Ovary (tissue), 10 donors: ENCODE measurements at places on chromosomes 6 and 20. TPM values are rescaled to one million over a fixed set of nuclear protein-coding genes. Genes with fewer than 3 reads are reported as not detected.

- no peaks in the 10 kb centered on the region for H3K27me3 ChIP-seq
- H3K36me3 ChIP-seq, result no peaks in the 10 kb centered on the region
- no peak overlapping the region for H3K4me3 ChIP-seq
- no peak for DNase-seq
- no peaks in the 10 kb centered on the region for H3K4me1 ChIP-seq
- H3K27ac ChIP-seq, result no peak overlapping the region
These were observed 28.3 kb upstream of the TMEM200A start for GRCh38 chr6:130337534-130337933.

DNA sequence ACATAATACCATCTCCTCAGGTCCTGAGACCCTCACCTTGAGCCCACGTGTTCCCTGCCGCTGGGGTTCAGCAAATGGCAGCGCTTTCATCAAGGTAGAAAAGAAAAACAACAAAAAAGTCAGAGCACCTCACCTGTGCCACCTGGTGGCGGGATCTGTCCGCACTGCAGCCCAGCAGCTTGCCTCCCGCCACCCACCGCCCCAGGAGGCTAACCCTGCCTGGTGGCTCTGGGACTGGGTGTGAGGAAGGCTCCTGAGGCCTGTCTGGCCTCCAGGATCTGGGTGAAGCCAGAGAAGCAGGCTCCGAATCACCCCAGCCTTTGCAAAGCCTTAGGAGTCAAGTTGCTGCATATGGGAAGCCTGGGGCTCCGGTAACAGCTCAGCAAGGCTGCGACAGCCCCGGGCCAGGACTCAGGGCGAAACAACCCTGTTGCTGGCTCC, 270.8 kb downstream of the BMP7 start:
- H3K4me3 ChIP-seq, result no peak overlapping the region
- DNase-seq, result no peak
- no peaks in the 10 kb centered on the region for H3K4me1 ChIP-seq
- H3K36me3 ChIP-seq, result no peaks in the 10 kb centered on the region
- H3K27me3 ChIP-seq, result no peaks in the 10 kb centered on the region
- no peak overlapping the region for H3K27ac ChIP-seq

GRCh38 chr6:27400877-27401642, 12.5 kb downstream of the ZNF391 start:
- no peaks in the 10 kb centered on the region for H3K4me1 ChIP-seq
- H3K4me3 ChIP-seq, result no peak overlapping the region
- no peaks in the 10 kb centered on the region for H3K36me3 ChIP-seq

DNA sequence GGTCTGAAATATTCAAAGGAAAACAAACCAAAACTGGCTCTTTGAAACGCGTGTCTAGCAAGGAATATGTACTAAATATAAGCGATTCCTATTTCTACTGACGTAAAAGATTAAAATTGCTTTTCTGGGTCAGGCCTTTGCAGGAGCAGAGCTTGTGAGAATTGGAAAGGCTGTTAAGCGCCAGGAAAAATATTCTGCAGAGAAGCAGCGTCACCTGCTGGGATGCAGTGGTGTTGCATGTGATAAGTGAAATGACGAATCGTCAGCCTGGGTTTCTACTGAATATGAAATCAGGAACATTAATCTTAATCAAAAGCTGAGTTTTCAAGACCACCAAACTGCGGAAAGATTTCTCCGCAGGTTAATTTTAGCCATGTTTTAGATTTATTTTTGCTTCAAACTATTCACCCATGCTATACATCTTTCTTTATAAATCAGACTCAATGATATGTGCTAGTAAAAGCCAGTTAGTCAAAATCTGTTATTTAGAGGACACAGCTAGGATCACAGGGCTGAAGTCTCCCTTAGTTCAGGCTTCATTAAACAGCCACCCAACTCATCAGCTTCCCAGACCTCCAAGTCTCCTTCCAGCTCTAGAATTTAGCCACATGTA, 67.4 kb downstream of the ALDH8A1 start:
- DNase-seq, result peak; percentile 83
- H3K27me3 ChIP-seq, result no peaks in the 10 kb centered on the region
- H3K27ac ChIP-seq, result no peak overlapping the region
- H3K4me3 ChIP-seq, result no peak overlapping the region

DNA sequence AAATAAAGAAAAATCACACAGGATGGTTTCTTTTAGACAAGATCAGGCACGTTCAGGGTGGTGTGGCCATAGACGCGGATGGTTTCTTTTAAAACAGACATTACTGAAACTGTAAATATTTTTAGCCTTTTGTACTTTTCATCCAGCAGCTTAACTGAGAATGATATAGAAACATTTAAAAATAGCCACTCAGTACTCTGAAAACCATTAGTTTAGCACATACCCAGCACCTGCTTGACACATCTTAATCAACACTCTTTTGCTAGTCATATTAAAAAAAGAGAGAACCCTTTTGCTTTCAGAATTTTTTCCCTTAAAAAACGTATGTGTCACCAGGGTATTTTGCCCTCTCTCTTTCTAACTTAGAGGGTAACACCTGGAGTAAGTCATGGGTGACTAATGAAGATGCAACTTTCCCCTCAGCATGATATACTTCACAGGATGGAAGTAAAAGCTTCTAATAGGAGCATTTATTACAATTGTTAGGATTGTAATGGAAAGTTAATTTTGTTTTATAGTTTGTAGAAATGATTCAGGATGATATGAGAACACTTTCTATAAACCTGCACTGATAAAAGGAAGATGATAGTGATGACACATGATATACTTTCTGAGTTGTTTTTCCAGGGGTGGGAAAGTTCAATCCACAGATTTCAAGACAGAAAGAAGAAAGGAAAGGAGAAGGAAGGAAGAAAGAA, 45.2 kb downstream of the BACH2 start:
- peaks cover 3% of the 10 kb centered on the region for H3K4me1 ChIP-seq
- H3K4me3 ChIP-seq, result no peak overlapping the region
- H3K27ac ChIP-seq, result no peak overlapping the region
- DNase-seq, result no peak
- no peaks in the 10 kb centered on the region for H3K36me3 ChIP-seq

DNA sequence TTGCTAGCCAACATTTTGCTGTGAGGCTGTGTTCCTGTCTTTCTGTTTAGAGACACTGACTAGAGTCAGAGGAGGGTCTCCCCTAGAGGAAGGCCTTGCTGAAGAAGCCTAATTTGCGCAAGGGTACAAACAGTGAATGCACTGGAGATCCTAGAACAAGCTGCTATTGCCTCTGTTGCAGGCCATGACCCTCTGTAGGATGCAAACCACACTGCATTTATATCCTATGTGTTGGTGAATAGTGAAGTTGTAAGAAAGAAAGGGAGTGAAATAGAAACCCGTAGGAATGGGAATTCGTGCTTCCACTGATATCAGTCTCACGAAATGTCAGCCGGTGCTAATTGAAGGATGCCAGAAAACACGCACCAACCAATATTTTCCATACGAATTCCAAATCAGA, 88.2 kb downstream of the GJA1 start:
- no peak for DNase-seq
- peaks cover 3% of the 10 kb centered on the region for H3K4me1 ChIP-seq
- H3K36me3 ChIP-seq, result no peaks in the 10 kb centered on the region
- H3K27me3 ChIP-seq, result no peaks in the 10 kb centered on the region
- no peak overlapping the region for H3K4me3 ChIP-seq
- no peak overlapping the region for H3K27ac ChIP-seq

- H3K4me3 ChIP-seq, result no peak overlapping the region
- no peaks in the 10 kb centered on the region for H3K27me3 ChIP-seq
- no peak overlapping the region for H3K27ac ChIP-seq
These were observed 26.4 kb downstream of the ZMYND8 start for GRCh38 chr20:47330071-47330470.

GRCh38 chr6:88220493-88220892, 54.3 kb upstream of the CNR1 start:
- H3K36me3 ChIP-seq, result no peaks in the 10 kb centered on the region
- H3K4me3 ChIP-seq, result no peak overlapping the region
- H3K27me3 ChIP-seq, result no peaks in the 10 kb centered on the region
- no peak for DNase-seq
- no peak overlapping the region for H3K27ac ChIP-seq

GRCh38 chr6:25279748-25280343, 672 bp downstream of the CARMIL1 start:
- DNase-seq, result peak; percentile 54
- H3K4me3 ChIP-seq, result peak overlapping the region; percentile 91
- H3K4me1 ChIP-seq, result peaks cover 6% of the 10 kb centered on the region
- peak overlapping the region; percentile 66 for H3K27ac ChIP-seq
- H3K36me3 ChIP-seq, result no peaks in the 10 kb centered on the region
- H3K27me3 ChIP-seq, result no peaks in the 10 kb centered on the region

DNA sequence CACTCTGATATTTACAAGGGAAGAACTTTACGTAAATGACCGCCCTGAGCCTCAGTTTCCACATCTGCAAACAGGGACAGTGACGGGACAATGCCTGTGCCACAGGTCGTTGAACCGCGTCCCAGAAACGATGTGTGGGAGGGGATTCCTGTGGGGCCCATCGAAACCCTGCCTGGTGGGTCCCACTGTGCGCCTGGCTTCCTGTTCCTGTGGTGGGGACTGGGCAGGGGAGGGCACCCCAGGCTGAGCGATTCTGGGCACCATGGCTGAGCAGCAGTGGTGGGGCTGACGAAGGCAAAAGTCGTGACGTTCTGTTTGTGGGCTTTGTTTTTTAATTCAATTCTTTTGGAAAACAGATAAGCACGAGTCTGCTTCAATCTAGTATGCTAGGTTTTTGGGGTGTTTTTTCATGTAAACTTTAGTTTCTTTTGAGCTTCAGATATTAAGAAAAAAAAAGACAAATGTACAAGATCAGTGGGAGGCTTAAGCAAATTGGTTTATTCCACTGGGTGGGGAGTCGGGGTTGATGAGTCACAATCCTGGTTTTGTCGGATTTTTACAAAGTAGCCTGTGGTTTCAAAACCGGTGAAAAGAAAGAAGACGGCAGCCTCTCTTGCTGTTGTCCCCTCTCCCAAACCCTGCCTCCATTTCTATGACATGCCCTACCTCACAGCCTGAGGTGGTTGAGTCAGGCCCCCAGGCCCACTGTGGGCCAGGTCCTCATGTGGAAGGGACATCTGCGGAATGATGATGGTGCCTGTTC, 40.4 kb downstream of the GNAS-AS1 start:
- H3K4me3 ChIP-seq, result no peak overlapping the region
- H3K27ac ChIP-seq, result no peak overlapping the region
- DNase-seq, result no peak
- H3K27me3 ChIP-seq, result no peaks in the 10 kb centered on the region
- no peaks in the 10 kb centered on the region for H3K36me3 ChIP-seq

- peak; percentile 69 for DNase-seq
- peaks cover 5% of the 10 kb centered on the region for H3K4me1 ChIP-seq
- H3K27ac ChIP-seq, result peak overlapping the region; percentile 98
- no peaks in the 10 kb centered on the region for H3K36me3 ChIP-seq
- no peaks in the 10 kb centered on the region for H3K27me3 ChIP-seq
These were observed 782 bp downstream of the MAP3K5 start for GRCh38 chr6:136791296-136792094.

GRCh38 chr6:22828179-22829062, 259.1 kb downstream of the HDGFL1 start:
- peak; percentile 26 for DNase-seq
- no peaks in the 10 kb centered on the region for H3K27me3 ChIP-seq
- no peaks in the 10 kb centered on the region for H3K36me3 ChIP-seq

DNA sequence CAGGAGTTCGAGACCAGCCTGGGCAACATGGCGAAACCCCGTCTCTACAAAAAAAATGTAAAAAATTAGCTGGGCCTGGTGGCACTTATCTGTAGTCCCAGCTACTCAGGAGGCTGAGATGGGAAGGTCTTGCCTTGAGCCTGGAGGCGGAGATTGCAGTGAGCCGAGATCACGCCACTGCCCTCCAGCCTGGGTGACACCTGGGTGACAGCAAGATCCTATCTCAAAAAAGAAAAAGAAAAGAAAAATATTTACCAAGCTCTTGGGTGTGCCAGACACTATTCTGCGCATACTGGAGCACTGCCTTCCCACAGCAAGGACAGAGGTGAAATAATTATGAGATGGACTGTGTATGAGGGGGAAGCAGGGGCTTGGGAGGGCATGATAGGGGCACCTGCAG, 19.6 kb downstream of the POFUT1 start:
- H3K27ac ChIP-seq, result no peak overlapping the region
- H3K4me3 ChIP-seq, result no peak overlapping the region
- no peak for DNase-seq
- no peaks in the 10 kb centered on the region for H3K4me1 ChIP-seq
- no peaks in the 10 kb centered on the region for H3K36me3 ChIP-seq

- H3K4me3 ChIP-seq, result no peak overlapping the region
- no peaks in the 10 kb centered on the region for H3K36me3 ChIP-seq
- H3K4me1 ChIP-seq, result no peaks in the 10 kb centered on the region
These were observed 229.9 kb downstream of the HACE1 start for GRCh38 chr6:104629826-104630225.

DNA sequence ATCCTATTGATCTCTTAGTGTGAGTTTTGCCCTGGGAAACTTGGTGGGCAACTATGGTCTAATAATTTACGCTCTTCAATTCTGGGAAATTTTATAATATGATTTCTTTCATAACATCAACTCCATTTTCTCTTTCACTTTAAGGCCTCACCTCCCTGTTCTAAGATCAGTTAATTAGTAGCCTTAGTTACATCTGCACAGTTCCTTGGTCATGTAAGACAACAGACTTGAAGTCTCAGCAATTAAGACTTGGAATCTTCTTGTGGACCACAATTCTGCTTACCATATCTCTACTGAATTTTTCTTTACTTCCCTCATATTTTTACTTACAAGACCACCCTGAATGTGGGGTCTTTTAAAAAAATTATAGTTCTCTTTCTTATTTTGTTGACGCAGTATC, 8.7 kb downstream of the ENPP3 start:
- no peak overlapping the region for H3K27ac ChIP-seq
- no peaks in the 10 kb centered on the region for H3K4me1 ChIP-seq
- no peak for DNase-seq
- no peaks in the 10 kb centered on the region for H3K27me3 ChIP-seq

- DNase-seq, result peak; percentile 67
- H3K4me3 ChIP-seq, result peak overlapping the region; percentile 82
- H3K27ac ChIP-seq, result peak overlapping the region; percentile 87
These were observed 482 bp downstream of the DDR1 start for GRCh38 chr6:30884521-30885480.

- no peaks in the 10 kb centered on the region for H3K27me3 ChIP-seq
- DNase-seq, result no peak
- no peak overlapping the region for H3K4me3 ChIP-seq
- no peaks in the 10 kb centered on the region for H3K4me1 ChIP-seq
- H3K36me3 ChIP-seq, result no peaks in the 10 kb centered on the region
- no peak overlapping the region for H3K27ac ChIP-seq
These were observed 98.6 kb upstream of the NEDD9 start for GRCh38 chr6:11331111-11331510.

The PRICKLE4 gene
- total RNA-seq, result 3.7 TPM

The BTN1A1 gene
- not detected for total RNA-seq

The NOP56 gene
- 137 TPM for total RNA-seq

The THEMIS gene
- total RNA-seq, result 0.72 TPM

The PTPRK gene
- total RNA-seq, result 43.7 TPM

The MCM9 gene
- 10.3 TPM for total RNA-seq

The KIFC1 gene
- total RNA-seq, result 3.9 TPM

The PAQR8 gene
- 30.2 TPM for total RNA-seq

The PTK7 gene
- 65.7 TPM for total RNA-seq

The TNFRSF21 gene
- 12.6 TPM for total RNA-seq

The TRAPPC3L gene
- not detected for total RNA-seq
